ENCODE measurements at places on chromosomes 4 and X. TPM values are rescaled to one million over a fixed set of nuclear protein-coding genes. Genes with fewer than 3 reads are reported as not detected.

AR gene
- not detected for total RNA-seq

CABS1 gene
- not detected for total RNA-seq

MSMO1 gene
- total RNA-seq: 65.5 TPM

NUP62CL gene
- total RNA-seq: 8.1 TPM

GUCY1B1 gene
- 0.27 TPM for total RNA-seq

NDST4 gene
- total RNA-seq: not detected

FAM47A gene
- not detected for total RNA-seq

TCEANC gene
- 1.4 TPM for total RNA-seq

PAGE2 gene
- total RNA-seq: not detected

ADH1C gene
- not detected for total RNA-seq

KIF4A gene
- 28.0 TPM for total RNA-seq

CLIC2 gene
- total RNA-seq: not detected

DNA sequence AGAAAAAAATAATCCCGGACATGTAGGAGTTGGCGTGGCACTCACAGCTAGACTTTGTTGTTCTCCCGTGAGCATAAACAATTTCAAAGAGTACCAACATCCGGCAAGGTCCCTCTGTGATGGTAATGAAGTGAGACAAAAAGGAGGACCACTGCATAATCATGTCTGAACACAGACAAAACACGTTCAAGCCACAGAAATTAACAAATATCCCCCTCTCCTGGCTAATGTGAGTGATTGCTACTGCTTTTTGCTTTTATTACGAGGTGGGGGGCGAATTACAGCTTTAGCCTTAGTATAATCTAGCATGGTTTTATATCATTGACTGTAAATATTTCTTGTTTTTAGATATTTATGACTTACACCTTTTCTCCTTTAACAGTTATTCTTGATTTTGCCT, 118.5 kb downstream of the PLS3 start:
- no peak for DNase-seq

- no peak for DNase-seq
These were observed 2.6 kb upstream of the NDP start for GRCh38 chrX:43975796-43976195.

GRCh38 chr4:125022855-125023501, 291.8 kb upstream of the FAT4 start:
- DNase-seq: no peak

- no peak for DNase-seq
These were observed 28.8 kb downstream of the CD99 start for GRCh38 chrX:2719774-2720447.

GRCh38 chr4:53614591-53614990, 23.3 kb upstream of the LNX1 start:
- no peak for DNase-seq

GRCh38 chrX:9875801-9876200, 89.6 kb downstream of the SHROOM2 start:
- no peak for DNase-seq

DNA sequence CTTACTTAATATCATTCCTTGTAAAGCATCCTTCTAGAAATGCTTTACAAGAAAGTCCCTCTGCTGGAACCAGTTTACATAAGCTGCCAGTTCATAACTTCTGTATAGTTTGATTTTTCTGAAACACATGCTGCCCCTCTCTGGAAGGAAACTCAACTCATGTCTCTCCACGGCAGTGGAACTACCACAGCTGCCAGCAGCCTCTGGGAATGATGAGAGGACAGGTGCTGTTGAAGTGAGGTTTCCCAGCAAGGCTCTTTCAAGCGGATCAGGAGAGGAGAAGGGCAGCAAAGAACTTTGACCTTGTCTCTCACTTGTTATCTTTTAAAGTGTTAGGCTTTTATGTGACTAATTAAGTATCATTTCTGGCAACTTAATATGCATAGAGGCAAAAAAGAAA, 7.3 kb downstream of the GRPR start:
- no peak for DNase-seq

- no peak for DNase-seq
These were observed 11.7 kb downstream of the BBS12 start for GRCh38 chr4:122744229-122744628.

DNA sequence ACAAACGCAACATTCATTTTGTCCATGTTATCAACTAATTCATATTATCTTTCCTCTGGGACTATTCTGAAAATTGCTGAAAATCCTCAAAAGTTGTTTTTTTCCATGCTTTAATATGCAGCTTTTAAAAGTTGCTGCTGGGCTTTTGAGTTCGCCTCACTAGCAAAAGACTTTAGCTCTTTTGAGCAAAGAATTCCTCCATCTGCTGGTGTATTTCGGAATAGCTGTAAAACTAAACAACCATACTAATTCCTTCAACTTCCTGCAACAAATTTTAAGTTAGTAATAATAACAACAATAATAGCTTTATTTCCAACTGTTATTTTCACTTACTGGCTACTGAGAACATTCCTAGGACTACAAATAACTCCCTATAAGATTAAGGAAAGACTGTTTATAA, 124.5 kb upstream of the PLAC1 start:
- no peak for DNase-seq

DNA sequence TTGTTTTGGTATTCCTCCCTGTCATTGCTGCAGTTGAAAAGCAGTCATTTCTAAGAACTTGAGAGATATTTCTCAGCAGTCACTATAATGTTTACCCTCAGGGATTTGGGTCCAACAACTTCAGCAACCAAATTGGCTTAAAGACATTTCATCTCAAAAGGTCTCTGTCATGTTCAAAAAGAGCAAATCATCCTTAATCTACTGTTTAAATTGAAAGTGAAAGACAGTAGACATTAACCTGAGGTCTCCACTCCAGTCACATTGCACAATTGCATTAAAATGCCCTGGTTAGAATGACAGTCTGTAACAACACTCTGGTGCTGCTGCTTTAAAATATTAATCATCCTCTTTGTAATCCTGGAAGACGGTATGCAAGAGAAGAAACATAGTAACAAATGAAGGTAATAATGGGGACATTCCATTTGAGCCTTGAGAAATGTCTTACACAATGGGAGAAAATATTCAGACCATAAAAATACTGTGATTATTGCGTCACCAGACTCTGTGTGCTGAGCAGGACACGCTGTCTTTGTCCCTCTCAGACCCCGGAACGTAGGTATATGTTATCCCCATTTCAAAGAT, 90.2 kb upstream of the UNC5C start:
- no peak for DNase-seq

DNA sequence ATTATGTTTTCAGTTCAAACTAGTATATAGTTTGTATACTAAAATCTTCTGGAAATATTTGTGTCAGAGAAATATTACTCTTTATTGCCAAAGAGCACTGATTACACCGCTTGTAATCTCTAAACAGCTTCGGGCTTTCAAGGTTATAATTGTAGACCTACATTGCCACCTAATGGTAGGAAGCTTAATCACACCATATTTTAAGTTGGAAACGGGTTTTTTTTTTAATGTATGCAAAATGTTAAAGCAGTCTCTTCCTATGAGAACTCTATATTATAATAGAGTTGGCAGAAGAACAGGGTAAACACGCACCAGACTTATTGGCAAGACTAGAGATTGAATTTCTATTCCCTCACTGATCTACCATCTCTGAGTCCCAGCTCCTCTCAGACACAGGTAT, 19.5 kb upstream of the NFXL1 start:
- DNase-seq: no peak

DNA sequence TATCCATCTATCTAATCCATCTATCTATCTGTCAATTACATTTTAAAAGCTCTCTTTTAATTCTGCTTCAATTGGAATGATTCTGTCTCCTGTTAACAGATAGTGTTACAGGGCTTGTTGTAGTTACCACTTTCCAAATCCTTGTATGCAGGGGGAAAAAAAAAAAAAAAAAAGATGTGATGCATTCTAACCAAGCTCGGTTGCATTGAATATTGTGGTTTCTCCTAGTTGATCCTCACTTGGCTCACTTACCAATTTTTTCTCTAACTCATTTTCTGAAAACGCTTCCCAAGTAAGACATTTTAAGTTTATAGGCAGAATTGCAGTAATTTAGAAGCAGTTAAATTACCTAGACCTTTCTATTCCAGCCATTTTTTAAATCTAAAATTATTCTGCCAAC, 327.9 kb upstream of the PITX2 start:
- DNase-seq: no peak

GRCh38 chrX:302975-303374, 15.6 kb downstream of the GTPBP6 start:
- DNase-seq: no peak

- no peak for DNase-seq
These were observed 148.8 kb upstream of the MID1 start for GRCh38 chrX:10769195-10769594.

GRCh38 chr4:55765070-55765469, 54.5 kb upstream of the EXOC1L start:
- no peak for DNase-seq

- DNase-seq: peak; percentile 64
These were observed 35.3 kb upstream of the VSIG4 start for GRCh38 chrX:66074920-66075879.

- no peak for DNase-seq
These were observed 74.0 kb upstream of the INTU start for GRCh38 chr4:127558489-127559407.

- no peak for DNase-seq
These were observed 12.7 kb upstream of the DGKK start for GRCh38 chrX:50483283-50483682.

- DNase-seq: no peak
These were observed 105.9 kb upstream of the SLC7A11 start for GRCh38 chr4:138348055-138348454.

DNA sequence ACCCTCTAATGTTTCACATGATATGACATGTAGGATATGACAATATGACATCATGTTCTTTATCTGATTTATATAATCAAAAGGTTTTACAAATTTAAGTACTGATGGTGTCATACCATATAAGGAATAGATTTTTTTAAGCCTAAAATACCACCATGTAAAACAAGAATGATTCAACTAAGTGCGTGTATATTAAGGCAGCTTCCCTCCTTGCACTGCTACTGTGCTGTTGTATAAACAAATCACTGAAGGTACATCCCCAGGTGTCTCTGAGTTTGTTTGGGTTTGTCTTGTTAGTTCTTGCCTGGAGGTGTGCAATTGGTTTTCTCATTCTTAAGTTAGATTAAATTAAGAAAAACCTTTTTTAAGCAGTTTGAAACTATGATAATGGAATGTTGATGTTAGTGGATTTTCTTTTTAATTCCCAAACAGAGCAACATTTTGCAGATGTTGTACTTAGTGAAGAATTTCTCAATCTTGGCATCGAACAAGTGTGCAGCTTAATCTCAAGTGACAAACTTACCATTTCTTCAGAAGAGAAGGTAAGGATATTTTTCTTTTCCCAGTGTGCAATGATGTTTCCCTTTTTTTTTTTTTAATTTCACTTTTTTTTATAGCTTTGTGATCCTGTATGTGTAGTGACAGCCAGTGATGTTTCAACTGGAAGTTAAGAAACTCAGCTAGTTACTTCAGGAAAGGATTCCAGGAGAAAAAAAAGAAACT, 33.4 kb upstream of the MSMO1 start:
- no peak for DNase-seq

- DNase-seq: no peak
These were observed 495.6 kb upstream of the ZFP42 start for GRCh38 chr4:187499956-187500355.

GRCh38 chr4:162770761-162771490, 395.8 kb downstream of the NAF1 start:
- no peak for DNase-seq

GRCh38 chrX:41003506-41004270, 81.6 kb upstream of the USP9X start:
- no peak for DNase-seq

GRCh38 chr4:70449220-70449619, 22.8 kb upstream of the MUC7 start:
- DNase-seq: no peak

GRCh38 chrX:24494647-24495075, 29.6 kb downstream of the PDK3 start:
- no peak for DNase-seq

DNA sequence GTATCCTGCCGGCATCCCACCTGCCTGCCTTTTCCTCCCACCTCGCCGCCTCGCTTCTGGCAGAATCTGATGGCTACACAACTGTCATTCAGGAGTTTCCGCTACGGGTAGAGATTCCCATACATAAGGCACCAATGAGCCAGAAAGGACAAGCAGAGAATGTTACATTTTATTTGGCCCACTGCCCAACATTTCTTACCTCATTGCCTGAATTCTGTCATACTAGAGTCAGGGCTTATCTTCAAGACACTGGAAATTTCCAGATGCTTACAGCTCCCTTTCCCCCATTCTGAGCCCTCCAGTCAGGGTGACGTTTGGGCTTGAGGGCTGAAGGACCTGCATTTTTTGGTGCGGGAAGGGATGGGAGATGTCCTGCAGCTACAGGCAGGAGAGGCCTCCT, 113.0 kb downstream of the NHS start:
- no peak for DNase-seq

DNA sequence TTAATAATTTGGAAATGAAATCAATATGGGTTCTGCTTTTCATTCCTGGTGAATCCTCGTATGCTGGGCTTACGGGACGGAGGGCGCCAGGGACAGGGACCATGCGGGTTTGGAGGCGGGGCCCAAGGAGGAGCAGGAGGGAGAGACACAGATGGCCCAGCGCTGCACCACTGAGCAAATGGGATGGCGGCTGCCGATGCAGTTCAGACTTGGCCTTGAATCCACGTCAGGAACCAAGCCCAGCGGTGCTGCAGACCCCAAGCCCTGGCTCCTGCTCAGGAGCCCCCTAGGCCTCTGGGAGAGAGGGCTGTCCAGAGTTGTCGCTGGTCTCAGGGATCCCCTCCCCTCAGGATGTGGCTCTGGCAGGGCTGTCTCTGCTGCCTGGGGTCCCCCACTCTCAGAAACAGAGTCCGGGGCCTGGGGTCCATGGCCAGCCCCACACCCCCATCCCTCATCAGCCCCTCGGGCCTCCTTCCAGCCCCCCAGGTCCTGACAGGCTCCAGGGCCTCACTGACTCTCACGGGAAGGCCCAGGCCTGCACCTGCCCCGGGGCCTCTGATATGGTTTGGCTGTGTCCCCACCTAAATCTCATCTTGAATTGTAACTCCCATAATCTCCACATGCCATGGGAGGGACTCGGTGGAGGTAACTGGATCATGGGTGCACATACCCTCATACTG, 75.2 kb downstream of the FAM53A start:
- no peak for DNase-seq

DNA sequence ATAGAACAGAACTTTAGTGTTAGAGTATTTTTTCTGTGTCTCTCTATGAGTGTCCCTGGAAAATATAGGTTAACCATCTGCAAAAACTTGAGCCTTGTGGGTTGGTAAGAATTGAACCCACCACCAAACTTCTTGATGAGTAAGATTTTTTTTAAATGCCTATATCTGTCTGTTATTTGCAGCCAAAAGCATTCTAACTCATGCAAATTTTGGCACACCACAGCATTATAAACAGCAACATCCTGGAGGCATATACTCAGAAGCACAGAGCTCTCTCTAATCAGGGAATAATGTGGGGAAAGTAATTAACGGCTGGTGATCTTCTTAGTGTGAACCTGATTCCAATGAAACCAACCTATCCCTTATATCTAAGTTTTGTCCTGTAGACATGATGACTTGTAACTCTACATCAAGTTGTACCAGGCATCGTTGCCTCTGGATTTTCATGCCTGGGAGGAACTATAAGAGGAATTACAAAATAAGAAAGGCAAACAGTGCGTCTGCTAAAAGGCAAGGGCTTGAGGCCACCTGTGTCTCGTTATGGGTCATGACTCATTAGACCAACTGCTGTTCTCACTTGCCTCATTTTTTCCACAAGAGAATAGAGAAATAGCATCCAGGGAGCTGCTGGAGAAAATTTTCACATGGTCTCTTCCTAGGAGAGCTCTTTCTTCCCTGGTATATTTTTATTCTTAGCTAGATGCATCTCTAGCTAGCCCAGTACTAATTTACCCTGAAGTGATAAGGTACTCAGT, 202.4 kb downstream of the CHIC2 start:
- no peak for DNase-seq
